Effector CD4-positive, alpha-beta T cell (primary cell): ENCODE measurements at places on chromosomes 11 and 22.

GRCh38 chr22:22166941-22167713 is 77.5 kb upstream of the VPREB1 start:
- DNase-seq, result no peak

- DNase-seq, result peak; percentile 82
Observed at GRCh38 chr11:44911029-44911814, 39.5 kb downstream of the TP53I11 start.

DNA sequence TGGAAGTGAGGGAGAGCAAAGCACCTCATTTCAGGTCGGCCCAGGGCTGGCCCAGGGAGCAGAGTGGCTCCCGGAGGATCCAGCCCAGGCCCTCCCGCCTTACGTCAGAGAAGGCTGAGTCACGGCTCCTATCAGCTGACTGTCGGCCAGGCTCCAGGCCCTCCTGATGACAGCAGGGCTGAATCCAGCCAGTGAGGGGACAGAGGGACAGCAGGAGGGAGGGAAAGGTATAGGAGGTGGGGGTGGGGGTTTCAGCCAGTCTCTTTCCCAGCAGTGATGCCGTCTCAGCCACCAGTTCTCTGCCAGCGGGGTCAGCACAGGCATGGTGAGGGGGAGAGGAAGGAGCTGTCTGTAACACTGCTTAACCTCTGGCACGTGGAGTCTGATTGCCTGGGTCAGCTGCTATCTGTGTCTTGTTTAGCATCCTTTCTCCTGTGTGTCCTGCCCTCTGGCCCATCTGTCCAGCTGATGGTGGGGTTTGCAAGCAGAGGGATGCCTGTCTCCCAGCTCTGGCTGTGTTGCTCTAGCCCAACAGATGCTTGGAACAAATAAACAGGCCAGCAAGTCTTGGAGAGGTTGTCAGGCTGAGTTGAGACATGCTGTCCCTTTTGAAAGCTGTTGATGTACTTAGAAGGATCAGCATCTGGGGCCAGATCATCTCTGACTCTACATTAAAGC is 74.0 kb downstream of the ADAMTS15 start:
- no peak for DNase-seq

- no peak for DNase-seq
Observed at GRCh38 chr11:102611291-102611690, 13.8 kb downstream of the MMP20 start.

DNA sequence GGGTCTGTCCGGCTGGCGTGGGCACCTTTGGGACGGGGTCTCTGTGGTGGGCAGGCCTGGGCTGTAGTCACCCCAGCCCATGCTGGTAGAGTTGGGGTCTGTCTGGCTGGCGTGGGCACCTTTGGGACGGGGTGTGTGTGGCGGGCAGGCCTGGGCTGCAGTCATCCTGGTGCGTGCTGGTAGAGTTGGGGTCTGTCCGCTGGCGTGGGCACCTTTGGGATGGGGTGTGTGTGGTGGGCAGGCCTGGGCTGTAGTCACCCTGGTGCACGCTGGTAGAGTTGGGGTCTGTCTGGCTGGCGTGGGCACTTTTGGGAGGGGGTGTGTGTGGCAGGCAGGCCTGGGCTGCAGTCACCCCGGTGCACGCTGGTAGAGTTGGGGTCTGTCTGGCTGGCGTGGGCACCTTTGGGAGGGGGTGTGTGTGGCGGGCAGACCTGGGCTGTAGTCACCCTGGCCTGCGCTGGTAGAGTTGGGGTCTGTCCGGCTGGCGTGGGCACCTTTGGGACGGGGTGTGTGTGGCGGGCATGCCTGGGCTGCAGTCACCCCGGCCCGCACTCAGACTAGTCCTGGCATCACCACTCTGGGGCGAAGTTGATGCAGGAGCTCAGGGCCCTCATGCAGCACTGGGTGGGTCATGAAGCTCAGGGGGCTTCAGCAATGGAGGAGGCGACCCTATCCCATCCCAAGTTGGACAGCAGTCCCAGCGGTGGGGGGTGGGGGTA is 19.3 kb downstream of the PRR33 start:
- no peak for DNase-seq

GRCh38 chr11:132245403-132246385 is 875.3 kb downstream of the NTM start:
- DNase-seq, result no peak
